ENCODE measurements at places on chromosomes 4 and X. TPM values are rescaled to one million over a fixed set of nuclear protein-coding genes. Genes with fewer than 3 reads are reported as not detected.

NOA1 gene
- 15.3 TPM for total RNA-seq

C4orf50 gene
- not detected for total RNA-seq

MAGEE1 gene
- total RNA-seq = 0.65 TPM

MAP7D2 gene
- total RNA-seq = 1.1 TPM

GLRA3 gene
- not detected for total RNA-seq

PNMA3 gene
- total RNA-seq = 0.32 TPM

FGFBP1 gene
- not detected for total RNA-seq

MAGEA12 gene
- not detected for total RNA-seq

GPRASP3 gene
- 0.54 TPM for total RNA-seq

XG gene
- 1.8 TPM for total RNA-seq

COL4A5 gene
- 16.8 TPM for total RNA-seq

NWD2 gene
- total RNA-seq = not detected

CDKL2 gene
- 0.18 TPM for total RNA-seq

SLITRK4 gene
- total RNA-seq = 5.2 TPM

HSPA4L gene
- total RNA-seq = 0.54 TPM

HSFX2 gene
- 0.16 TPM for total RNA-seq
